C1 segment of cervical spinal cord (tissue), 14 donors: ENCODE measurements at places on chromosomes 2 and 18.

GRCh38 chr2:119250718-119251290 is 27.2 kb downstream of the STEAP3 start:
- no peak for DNase-seq

DNA sequence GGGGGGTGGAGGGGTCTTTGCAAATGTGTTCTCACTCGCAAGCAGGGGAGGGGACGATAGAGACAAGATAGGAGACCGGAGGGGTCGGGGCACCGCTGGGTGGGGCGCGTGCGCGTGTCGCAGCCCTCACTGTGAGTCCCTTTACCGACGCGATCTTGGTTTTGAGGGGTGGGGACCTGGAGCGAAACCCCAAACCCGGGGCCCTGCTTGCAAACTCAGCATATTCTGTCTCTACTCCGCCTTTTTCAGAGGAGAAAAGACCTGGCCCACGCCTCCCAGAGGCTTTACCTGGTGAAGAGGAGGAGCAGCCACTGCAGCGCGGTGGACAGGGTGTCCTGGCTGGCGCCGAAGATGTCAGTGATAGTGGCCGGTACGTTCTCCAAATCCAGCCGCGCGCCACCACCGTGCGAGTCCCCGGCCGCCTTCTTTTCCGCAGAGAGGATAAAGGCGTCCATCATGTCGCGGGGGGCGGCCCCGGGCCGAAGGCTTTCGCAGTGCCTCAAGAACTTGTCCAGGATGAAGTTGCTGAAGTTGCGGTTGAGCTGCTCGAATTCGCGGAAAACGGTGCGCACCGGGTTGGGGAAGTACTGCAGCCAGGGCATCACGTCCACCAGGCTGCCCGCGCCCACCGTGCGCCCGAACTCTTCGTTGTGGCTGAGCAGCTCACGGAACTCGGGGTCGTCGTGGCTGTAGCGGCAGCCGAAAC is 1.7 kb downstream of the CYP1B1 start:
- no peak for DNase-seq

DNA sequence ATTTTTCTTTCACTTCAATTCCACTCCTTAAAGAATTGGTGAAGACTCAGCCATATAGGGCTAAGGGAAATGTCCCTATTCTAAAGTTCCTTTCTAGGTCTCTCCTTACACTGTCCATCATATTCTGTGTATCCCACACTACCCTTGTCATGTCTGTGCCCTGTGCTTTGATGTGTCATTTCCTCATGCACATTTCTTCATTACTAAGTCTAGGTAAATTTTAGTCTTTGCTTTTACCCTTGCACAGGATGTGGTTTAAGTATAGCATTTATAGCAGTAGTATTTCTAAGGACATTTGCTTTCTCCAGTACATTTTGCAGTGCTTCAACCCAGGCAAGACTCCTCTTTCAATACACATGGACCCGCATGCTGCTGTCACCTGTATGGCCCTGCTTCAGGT is 221.5 kb upstream of the ACVR2A start:
- no peak for DNase-seq

DNA sequence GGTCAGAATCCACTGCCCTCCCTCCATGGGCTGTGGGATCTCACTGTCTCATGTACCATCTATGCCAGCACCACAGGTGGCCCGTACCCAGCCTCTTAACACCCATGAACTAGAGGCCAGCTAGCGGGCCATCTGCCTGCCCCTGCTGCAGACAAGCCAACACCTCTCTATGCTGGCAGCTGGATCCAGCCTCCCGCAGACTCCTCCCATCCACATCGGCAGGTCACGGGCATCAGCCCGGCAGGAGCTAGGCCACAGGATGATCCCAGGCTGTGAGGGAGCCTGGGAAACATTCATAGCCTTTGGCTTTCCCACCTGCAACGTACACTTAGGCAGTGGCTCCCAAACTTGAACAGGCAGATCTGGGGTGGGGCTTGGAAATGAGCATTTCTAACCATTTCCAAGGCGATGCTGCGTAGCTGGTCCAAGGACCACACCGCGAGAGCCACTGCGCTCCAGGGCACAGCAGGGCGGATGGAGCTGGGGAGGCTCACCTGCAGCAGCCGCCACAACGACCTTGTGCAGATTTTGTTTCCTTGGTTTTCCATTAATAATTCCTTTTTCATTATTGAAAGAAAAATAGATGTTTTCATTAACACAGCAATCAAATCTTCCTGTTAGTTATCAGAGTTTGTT is 114.7 kb downstream of the KCNF1 start:
- no peak for DNase-seq

DNA sequence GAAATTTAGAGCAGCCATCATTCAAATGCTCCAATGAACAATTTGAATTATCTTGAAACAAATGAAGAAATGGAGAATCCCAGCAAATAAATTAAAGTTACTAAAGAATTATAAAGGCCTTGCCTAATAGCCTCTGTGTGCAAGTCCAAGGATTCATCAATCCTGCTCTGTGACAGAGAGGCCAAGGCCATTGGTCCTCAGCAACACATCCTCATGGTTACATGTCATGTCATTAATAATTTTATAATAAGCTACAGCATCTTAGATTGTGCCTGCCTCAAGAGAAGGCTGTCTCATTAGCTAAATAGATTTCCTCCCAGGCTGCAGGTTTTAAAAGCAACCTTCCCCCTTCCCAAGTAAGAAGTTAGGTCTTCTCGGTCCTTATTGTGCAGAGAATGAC is 611.6 kb downstream of the FBXO15 start:
- no peak for DNase-seq

DNA sequence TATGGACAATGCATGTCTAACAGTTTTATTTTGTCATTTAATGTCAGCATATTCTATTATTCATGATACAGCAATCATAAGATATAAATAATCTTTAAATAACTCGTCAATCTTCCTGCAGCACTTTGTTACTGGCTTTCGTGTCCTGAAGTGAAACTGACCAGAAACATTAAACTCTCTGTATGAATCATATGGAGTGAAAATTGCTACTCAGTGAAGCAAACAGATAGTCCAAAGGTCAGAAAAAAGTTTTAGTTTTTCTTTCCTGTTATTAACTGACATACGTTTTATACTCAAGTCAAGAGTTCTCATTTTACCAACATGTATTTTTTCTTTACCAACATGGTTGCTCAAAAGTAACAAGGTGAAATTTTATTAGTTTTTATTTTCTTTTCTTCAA is 106.8 kb upstream of the GALNT5 start:
- DNase-seq: no peak

GRCh38 chr2:3222636-3223035 is 155.0 kb downstream of the EIPR1 start:
- no peak for DNase-seq

- no peak for DNase-seq
Measured at GRCh38 chr2:127453392-127454171, 35.4 kb downstream of the PROC start.

GRCh38 chr2:158953926-158954763 is 14.3 kb upstream of the TANC1 start:
- DNase-seq: peak; percentile 3

DNA sequence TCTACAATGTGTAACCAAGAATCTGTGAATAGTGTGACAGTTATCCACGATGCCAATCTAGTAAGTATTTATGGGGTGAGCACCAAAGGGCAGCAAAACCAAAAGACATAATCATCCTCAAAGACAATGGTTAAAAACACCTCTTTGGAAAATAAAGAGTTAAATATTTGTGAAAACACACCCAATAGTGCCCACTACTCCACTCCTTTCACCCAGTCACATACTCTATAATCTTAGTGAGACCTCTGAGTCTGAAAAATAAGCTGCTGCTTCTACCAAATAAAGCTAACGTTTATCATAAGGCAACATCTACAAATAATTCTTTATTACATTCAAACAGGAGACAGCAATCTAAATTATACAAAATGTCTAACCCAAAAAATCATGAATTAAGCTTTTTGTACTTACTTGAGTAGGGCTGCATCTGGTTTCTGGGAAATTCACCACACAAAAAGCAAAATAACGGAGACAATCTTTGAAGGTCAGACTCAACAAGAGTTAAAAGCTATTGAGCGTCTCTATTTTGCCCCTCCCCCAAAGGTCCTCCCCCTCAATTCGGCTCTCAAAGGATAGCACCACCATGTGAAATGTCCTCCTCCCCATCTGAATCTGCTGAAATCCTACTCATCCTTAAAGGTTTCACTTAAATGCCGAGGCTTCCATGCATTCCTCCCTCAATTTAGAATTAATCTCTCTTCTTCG is 2.0 kb downstream of the RAPH1 start:
- peak; percentile 1 for DNase-seq

DNA sequence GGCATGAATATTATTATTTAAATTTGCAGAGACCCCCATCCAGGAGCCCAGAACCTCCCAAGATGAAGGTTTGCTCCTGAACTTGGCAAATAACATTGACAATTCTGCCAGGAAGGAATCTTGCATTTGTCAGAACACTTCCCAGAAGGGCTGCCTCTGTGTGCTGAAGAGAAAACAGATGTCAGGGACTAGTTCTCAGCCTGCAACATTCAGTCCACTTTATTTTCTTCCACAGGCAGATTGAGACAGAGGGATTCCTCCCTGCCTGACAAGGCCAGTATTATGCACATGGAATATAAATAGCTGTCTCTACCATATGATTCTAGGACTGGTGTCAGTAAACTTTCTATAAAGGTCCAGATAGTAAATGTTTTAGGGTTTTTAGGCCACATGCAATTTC is 171.5 kb upstream of the SIX2 start:
- DNase-seq: no peak

- no peak for DNase-seq
Measured at GRCh38 chr18:47054369-47054768, 18.9 kb upstream of the ELOA2 start.

DNA sequence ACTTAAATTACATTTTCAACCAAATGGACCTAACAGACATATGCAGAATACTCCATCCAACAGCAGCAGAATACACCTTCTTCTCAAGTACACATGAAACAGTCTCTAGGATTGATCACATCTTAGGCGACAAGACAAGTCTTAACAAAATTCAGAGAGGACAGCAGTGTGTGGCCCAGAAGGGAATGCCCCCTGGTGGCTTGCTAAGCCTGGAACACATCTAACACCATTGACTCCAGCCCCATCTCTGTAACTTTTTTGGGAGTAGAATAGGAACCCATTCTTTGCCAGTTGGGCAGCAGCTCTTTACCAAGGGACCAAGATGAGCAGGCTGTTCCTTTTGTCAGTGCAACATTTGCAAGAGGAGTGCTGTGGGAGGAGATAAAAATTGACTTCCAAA is 249.9 kb downstream of the PLCL1 start:
- DNase-seq: no peak

DNA sequence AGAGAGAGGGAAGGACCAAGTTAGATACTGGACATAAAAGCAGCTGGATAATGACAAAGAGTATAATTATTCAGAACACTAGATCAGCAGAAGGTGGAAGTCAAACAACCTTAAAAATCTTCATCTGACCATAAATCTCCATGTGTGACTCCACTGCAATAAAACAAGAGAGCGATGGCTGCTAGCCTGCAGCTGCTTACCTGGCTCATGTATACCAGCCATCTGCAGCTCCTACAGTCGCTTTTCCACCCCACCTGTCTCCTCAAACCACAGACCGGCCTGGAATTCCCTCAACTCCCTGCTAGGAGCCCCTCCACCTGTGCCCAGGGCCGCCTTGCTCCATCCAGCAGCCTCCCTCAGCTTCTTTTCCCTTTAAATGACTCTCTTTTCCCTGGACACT is 64.5 kb downstream of the SLC4A5 start:
- DNase-seq: no peak

- DNase-seq: no peak
Measured at GRCh38 chr2:23603581-23603980, 218.6 kb downstream of the KLHL29 start.

GRCh38 chr2:27039426-27039825 is 6.7 kb downstream of the TMEM214 start:
- DNase-seq: no peak

- DNase-seq: peak; percentile 17
Measured at GRCh38 chr2:98242003-98242402, 104.3 kb upstream of the CNGA3 start.

DNA sequence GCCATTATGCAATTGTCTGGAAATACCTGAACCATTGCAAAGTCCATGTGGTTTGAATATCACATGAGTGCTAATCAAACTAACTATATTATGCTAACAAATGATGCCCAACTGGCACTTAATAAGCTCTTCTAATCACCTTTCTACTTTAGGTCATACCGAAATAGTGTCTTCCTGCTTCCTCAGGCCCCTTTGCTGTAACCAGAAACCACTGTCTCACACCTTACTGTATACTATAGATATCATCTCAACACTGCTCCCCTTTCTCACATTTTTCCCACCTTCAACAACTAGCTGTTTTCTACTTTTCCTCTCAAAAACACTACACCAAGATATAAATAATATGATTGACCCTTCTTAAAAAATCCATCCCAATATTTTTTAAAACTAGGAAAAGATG is 633.9 kb downstream of the BCL11A start:
- no peak for DNase-seq
